ENCODE measurements at places on chromosomes 11 and 22.

DNA sequence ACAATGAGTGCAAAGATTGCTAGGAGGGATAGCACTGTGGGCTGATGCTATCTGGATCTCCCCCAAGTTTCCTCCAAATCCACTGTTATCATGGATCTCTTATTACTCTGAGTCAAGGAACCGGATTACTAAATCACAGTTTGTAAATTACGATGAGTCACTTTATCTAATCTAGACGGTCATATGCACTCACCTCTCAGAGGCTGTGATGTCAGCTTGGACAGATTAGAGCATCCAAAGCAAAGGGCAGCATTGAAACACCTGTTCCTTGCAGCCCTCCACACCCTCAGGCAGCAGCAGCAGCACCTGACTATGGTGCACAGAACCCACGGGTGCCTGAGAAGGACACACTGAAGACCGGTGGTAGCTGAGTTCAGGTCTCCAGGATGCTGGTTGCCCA, 14.0 kb upstream of the POU2AF1 start:
- no peak for DNase-seq

- DNase-seq, result no peak
These were observed 33.2 kb upstream of the CTSC start for GRCh38 chr11:88370782-88371181.

DNA sequence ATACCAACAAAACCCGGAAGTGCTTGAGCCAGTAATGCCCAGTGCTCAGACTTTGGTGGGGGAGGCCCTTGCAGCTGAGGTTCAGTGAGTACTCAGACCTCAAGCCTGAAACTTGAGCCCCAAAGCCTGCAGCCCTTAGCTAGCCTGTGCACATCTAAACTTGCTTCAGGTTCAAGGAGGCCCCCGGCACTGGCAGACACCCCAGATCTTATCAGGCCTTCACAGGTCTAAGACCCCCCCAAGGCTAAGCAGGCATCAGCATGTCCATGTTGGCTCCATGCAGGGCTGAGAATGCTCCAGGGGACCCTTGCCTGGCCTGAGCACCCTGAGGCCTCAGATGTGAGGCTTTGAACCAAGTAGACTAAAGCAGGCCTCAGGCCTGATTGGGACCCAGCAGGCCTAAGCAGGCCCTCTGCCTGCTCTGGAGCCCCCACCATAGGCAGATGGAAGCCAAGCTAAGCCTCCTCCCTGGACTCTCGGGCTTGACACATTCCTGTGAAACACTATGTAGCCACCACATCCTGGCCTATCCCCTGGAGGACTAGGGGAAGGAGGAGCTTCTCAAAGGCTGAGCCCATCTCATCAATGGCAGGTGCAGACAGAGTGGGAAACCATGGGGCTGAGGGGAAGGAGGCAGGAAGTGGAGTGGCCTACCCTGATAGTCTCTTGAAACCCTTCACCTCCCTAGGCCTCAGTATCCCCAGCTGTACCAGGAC, 1.2 kb upstream of the CASTOR1 start:
- DNase-seq, result peak; percentile 37

GRCh38 chr11:5476186-5476819, 12.2 kb upstream of the OR52D1 start:
- DNase-seq, result peak; percentile 33

- DNase-seq, result no peak
These were observed 189.5 kb downstream of the FAM76B start for GRCh38 chr11:95599959-95600586.

DNA sequence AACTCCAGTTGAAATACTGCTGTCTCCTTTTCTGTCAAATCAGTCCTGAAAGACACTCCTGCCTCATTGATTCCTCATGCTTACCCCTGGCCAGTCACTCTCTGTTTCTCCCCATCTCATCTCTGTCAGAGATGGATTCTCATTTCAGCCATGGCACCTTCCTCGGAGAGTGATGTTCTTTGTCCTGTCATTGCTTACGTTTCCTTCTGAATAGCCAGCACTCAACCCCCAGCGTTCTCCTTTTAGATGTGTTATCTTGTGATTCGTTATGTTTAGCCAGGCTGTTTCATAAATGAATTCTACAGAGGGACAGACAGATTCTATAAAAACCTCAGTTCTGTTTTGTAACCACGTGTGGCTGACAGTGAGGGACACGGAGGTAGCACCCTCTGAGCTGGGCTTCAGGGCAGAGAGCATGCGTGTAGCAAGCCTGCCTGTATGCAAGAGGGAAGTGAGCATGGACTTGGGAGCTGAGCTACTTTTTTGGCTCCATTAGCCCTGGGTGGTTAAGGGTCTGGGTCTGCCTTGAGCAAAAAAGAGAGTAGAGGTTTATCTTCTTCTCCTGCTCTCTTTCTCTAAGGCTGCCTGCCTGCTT, 354.6 kb downstream of the DDX10 start:
- DNase-seq, result no peak

DNA sequence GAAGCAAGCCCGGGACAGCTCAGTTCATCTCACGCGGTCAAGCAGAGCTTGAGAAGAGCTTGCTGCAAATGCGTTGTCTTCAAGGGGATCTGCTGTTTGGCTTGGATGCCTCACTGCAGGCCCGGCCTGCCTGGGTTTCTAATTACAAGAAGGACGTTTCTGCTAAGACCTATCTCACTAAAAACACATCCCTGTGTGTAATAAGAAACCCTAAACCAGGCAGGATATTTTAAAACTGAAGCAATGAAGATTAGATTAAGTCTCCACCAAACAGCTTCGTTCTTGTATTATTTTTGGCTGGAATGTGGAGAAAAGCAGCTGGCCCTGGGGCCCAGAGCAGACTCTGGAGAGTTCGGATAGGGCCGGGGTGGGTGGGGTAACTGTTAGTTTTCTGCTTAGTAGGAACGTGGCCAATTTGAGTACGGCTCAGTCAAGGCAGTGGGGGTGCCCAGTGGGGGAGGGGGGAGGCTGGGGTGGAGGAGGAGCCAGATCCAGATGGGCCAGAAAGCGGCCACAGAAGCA, 6.0 kb downstream of the PKNOX2 start:
- no peak for DNase-seq

DNA sequence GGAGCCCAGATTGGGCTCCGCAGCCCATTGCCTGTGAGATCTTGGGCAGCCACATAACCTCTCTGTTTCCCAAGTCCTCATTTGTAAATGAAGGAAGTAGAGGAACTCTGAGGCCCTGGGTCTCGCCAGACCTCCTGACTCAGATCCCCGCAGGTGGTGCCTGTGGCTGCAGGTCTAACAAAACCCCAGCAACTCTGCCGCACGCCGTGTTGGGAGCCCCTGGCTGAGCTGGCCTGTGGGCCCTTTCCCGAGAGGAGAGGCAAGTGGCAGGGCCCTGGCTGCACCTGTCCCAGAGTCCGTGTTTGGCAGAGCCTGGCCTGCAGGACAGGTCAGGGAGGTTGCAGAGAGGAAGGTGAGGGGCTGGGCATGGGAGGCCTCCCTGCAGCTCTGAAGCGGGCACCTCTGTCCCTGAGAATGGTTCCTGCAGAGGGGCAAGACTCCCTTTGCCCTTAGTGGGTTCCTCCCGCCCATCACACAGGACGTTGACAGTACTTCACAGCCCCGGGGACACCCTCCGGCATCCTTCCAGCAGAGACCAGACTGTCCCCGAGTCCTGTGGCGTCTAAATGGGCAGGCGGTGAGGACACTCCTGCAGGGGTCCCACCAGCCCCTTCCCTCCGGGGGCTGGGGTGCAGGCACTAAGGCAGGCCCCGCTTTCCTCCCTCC, 67.7 kb downstream of the ARHGAP8 start:
- DNase-seq, result no peak

- no peak for DNase-seq
These were observed 28.6 kb downstream of the LRRC32 start for GRCh38 chr11:76641905-76642304.

- DNase-seq, result no peak
These were observed 4.8 kb upstream of the SLC3A2 start for GRCh38 chr11:62875698-62876478.

DNA sequence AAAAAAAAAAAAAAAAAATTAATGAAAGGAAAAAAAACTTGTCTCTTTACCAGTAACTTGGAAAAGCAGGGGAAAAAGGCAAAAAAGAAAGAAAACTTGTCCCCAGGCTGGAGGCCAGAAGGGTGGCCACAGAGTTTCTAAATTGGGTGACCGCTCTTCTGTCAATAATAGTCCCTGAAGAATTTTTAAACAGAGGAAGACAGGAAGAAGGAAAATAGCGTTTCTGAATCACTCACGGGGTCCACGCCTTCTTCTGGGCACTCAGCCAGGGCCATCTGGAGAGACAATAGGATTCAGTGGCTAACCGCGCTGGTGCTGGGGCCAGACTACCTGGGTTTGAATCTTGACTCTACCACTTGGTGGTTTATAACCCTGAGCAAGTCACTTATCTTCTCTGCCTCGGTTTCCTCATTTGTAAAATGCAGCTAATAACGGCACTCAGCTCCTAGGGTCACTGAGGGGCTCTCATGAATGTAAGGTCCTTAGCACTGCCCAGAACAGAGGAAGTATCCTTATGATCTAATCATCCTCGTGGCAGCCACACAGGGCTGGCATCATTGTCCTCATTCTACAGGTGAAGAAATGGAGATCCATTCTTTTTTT, 7.0 kb downstream of the C11orf86 start:
- DNase-seq, result no peak

DNA sequence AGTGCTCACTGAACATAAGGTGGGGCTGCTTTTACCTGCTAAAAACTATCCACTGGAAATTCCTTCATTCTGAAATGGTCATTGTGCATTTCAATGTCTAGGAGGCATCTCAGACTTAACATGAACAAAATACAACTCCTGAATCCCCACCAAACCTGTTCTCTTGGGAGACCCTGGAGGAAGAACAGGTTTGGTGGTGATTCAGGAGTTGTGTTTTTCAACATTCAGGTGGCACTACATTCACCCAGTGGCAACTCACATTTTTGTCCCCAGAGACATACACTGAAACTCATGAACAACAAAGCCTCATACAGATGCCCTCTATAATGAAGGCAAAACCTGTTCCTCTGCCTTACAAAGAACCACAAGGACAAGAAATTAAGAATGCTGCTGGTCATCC, 64.3 kb upstream of the CYP2D6 start:
- DNase-seq, result no peak

DNA sequence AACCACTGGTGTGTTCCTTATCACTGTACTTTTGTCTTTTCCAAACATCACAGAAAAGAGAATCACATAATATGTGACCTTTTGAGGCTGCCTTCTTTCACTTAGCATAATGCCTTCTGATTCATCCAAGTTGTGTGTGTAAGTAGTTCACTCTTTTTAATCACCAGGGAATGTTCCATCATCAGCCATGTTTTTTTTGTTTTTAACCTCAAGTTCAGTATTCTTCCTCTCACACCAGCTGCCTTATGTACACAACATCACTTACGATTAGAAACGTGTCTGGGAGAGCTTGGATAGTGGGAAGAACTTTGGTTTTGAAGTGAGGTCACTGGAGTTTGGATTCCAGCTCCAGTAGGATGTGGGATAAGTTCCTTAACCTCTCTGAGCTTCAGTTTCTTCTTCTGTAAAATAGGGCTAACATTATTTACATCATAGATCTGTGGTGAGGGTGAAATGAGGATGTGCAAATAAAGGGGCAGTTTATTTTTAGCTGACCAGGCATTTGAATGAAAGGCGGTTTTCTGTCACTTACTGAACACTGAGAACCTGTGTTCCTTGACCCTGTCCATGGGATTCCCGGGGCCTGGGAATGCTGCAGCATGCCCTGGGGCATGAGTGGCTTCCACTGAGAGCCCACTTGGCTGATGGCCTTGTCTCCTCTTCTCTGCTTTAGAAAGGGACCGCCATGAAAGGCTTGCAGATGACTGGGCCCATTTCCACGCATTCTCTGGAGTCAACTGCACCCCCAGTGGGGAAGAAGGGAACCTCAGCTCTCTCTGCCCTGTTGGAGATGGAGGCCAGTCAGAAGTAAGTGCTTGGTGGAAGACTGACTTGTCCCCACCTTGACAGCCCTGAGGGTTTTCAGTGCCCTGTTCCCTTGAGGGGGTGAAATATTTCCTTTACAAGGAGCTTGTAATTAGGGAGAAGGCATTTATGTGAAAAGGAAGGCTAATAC, 92.6 kb downstream of the DEPDC5 start:
- peak; percentile 29 for DNase-seq

DNA sequence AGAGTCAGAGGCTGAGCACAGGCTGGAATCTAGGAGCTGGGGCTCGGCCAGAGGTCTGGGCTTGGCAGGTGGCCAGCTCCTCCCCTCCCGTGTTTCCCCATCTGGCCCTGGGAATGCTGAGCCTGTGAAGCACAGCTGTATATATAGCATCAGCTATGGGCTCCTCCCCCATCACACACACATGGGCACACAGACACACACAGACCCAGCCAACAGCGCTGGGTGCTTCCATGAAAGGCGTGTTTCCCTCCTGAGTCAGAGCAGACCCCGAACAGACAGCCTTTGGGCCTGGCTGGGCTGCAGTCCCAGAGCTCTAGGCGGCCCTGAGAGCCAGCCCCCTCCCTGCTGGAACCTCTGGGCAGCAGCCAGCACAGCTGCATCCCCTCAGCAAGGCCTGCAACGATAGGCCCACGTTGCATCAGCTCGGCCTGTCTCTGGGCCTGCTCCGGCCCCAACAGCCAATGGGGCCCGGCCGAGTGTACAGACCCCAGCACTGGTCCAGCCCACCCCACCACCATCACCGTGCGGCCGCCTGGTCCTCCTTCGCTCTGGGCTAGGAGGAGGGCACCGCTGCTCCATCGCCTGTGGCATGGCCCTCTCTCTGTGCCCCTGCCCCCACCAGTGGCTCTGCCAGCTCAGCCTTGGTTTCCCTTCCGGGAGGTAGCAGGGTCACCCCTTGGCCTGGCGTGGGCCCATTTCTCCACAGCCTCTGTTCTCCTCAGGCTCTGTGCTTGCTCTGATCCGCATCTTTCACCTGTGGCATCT, 7.6 kb upstream of the SERPINH1 start:
- DNase-seq, result no peak

DNA sequence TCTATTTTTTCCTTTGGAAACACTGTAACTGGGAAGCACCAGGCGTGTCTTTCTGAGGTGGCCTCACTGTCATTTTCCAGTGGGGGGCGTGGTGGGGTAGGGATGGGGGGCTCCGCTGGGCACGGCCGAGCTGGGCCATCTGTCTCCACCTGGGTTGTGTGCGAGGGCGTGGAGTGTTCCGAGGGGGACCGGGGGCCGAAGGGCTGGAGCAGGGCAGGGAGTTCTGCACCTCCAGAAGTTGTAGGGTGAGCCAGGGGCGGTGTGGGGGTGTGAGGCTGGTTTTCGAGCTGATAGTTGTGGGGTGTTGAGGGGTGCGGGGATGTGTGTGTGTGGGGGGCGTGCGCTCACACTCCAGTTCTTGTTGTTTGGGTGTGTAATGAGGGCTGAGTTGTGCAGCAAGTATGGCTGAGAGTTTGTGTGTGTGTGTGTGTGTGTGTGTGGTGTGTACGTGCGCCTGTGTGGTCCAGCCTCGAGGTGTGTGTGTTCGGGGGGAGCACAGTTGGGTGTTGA, 10.8 kb downstream of the YPEL4 start:
- no peak for DNase-seq

GRCh38 chr11:6350043-6350442, 29.7 kb upstream of the CAVIN3 start:
- no peak for DNase-seq

DNA sequence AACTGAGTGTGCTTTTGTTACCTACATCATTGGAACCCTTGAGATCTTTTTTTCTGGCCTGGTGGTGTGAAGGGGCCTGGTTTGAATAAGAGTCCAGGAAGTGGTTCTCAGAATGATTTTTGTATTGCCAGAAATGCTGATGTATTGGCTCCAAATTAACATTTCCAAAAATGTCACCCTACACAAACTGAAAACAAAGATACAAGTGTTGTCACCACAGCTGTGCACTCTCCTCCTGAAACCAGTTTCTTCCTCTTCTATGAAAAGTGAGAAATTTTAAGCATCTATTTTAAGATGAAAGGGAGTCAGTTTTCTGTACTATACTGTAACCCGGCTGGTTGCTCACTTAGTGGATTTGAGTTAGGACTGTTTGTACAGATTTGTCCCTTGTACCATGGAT, 218.8 kb downstream of the PGR start:
- no peak for DNase-seq

- DNase-seq, result no peak
These were observed 21.1 kb downstream of the UBASH3B start for GRCh38 chr11:122676638-122677037.

Measured in GM19239 (cell line).